ENCODE measurements at places on chromosomes 2 and 18.

DNA sequence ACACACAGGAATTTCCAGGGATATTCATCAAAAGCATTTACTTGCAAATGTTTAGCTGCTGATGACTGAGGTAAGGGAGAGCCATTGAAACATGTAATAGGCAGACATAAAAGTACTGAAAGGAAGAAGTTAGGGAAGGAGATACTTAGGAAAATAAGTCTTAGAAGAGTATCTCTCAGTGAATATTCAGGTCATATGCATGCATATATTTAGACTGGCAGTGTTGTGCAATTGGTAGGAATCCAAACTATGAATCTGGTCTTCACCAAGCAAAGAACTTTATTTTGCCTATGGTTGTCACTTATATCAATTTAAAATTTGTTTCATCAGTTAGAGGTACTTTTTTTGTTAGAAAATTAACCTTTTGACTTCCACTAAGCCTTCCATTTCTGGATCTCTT, 1490.7 kb downstream of the SUCLG1 start:
- no peak for DNase-seq

- DNase-seq, result no peak
Observed at GRCh38 chr18:46398005-46398404, 259.0 kb downstream of the LOXHD1 start.

GRCh38 chr2:458425-458815, 170.5 kb upstream of the ALKAL2 start:
- no peak for DNase-seq

- DNase-seq, result no peak
Observed at GRCh38 chr2:30470426-30470825, 23.4 kb downstream of the LCLAT1 start.

DNA sequence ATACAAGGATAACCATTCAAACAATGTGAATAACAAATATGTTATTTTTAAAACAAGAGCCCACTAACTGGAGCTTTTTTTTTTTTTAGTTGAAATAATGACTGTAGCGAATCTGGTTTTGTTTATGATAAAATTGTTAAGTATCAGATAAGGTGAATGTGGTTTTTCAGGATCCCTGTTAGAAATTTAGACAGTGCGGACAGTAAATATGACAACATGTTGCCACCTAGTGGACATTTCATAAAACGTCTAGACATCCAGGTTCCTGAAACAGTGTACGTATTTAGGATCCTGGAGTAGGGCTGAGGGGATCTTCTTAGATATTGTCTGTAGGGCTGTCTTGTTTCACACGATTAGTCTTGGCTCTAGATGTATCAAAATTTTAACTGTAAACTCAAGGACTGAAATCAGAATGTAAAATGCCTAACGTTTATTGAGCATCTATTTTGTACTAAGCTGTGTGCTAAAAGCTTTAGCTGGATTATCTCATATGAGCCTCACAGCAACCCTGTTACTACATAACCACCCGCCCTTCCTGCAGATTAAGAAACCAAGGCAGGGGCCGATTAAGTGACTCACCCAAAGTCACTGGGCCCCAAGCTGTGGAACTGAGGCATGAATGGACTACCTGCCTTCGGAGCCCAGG, 23.9 kb upstream of the CCDC68 start:
- peak; percentile 37 for DNase-seq

DNA sequence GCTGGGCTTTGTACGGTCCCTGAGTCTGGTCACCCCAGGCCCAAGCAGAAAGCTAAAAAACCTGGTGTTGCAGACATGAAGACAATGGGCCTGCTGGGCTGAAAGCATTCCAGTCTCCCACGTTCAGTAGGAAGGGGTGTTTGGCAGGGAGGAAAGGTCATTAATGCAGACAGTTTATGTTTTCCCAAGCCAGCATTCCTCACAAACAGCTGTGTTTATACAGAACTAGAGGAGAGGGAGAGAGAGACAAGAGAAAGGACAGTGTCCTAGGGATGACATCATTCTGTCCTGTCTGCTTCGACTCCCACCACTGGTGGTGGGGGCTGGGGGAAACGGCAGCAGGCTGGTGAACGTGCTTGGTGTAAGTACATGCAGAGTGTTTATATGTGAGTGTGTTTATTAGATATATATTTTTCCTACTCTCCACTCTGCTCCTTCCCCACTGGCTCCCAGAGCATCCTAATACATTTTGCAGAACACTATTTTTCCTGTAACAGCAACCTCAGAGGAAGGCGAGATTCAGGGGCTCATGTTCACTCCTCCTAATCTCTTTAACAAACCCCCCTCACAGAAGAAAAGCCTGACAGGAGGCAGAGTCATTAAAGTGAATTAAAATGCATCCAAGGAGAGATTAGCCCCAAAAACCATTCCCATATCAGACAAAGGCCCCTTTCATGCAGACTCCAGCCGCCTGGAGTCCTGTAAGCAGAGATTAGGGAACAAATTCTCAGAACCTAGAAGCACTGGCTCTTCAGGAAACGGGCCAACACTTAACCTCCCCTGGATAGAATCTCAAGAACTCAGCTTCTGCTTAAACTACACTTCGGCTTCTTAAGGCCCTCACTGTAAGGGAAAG, 380.4 kb downstream of the TNS1 start:
- no peak for DNase-seq

DNA sequence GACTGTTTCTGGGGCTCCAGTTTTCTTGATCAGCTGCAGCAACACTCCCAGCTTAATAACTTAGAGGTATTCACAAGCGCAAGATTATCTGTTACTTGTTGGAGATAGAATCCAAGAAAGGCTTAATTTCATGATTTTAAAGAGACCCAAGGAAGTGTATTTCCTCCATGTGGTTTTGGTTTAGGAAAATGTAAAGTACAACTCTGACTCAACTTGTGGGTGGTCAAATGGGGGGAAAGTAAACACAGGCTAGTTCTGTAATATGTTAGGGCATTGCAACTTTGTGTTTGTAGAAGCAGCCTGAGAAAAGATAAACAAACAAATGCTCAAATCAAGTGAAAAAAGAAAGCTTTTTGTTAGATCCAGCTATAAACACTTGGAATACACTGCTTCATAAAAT, 90.1 kb upstream of the COL3A1 start:
- no peak for DNase-seq

DNA sequence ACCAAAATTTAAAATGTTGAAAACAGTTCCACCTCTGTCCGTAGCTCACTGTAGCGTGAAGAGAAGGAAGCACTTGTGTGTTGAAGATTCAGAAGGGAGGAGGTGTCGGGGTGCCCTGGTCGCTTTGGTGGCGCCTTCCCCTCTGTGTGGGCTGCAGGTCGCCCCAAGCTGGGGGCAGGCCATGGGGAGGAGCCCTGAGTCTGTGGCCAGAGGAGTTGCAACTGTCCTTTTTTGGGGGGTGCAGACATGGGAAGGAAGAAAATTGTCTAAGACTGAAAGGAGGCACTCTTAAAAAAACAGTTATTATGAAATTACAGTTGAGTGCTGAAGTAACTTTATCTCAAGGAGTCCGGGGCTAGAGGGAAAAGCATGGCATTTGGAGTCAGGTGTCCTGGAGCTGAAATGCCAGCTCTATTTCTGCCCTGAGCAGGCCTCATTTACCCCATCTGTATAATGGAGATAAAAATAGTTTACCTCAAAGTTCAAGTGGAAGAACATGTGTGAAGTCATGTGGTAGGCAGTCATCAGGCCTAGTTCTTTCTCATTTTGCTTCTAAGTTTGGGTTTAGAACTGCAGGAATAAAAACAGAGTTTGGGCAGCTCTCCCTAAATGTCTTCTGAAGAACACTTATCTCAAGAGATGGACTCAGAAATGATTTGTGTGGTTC, 82.1 kb downstream of the RNF144A start:
- DNase-seq, result peak; percentile 20

DNA sequence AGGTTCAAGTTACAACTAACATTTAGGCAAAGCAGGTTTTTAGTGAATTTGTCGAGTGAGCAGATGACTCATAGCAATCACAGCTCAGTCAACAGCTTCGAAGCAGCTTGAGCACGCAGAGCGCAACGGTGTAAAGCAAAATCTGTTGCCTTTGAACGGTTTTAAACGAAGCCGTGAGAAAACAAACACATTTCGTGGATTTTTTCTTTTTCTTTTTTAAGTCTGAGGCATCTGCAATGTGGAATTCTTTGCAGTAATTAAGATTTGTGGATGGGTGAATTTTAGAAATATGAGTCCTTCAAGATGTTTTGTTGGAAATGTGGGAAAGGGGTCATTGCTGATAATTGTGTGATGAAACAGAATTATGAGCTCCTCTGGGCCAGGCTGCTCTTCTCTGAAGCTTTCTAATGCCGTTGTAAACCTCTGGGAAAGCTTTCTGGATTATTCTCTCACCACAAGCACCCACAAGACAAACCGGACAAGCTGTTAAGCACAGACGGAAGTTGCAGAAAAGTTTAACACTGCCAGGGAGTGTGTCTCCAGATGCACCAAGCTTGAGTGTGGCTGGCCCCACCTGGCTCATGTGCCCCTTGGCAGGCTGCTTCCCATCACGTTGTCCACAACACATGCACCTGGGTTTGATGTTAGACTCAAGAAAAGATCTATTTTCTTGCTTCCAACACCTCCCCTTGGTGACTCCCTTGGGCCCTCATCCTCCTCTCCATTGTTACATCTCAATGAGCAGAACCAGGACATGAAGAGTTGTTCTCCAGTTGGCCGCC, 224.7 kb downstream of the ACKR3 start:
- DNase-seq, result no peak

- no peak for DNase-seq
Observed at GRCh38 chr2:17299891-17300540, 218.2 kb downstream of the RAD51AP2 start.

GRCh38 chr18:63162271-63163014, 157.1 kb downstream of the BCL2 start:
- peak; percentile 65 for DNase-seq

DNA sequence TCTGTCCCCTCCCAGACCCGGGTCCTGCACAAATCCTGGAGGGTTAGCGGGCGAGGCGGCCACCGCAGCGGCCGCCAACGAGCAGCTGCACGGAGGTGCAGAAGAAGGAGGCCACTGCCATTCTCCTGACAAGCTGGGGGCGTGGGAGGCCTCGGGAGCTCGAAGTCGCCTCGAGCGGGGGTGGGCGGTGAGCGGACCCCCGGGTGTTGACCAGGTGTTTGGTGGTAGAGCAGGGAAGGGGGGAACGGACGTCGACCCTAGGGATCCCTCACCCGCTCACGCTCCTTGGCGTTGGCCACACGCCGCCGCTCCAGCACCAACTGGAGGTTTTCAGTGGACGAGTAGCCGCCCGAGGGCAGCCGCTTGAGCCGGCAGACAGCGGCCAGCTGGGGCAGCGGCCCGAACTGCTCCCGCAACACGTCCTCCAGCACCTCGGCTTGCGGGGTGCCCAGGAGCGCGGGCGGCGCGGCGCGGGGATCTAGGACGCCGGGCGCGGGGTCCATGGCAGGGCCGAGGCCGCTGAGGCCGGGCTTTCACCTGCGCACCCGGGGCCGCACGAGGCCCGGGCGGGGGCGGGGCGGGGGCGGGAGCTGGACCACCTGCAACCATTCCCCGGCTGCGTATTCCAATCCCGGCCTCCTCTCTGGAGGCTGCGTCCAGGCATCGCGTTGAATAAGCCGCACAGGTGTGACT, at the start of gene FIGLA:
Gene FIGLA (minus strand): TSS at position 508 of the 693 bp plus-strand sequence. CDS start 5 bp downstream, at position 503.
- no peak for DNase-seq

DNA sequence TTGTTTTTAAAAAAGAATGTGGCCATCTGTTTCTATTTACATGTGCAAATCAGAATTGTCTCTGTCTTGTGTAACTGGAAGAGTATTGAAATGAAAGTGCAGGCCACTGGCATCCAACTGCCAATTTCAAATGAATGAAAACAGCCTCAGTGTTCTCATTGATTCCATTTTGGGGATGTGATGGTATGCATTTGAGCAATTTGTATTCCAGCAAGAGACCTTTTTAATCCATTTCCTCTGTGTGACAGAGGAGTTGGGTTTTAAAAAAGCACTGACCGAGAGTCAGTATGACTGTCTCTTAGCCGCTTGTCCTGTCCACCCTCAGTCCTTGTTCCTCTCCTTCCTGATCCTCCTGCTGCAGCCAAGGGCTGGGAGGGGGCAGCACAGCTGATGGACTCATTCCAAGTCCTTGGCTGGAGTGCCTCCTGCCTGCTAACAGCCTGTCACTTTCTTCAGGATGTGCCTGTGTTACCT, 50.0 kb downstream of the ASAP2 start:
- DNase-seq, result no peak

DNA sequence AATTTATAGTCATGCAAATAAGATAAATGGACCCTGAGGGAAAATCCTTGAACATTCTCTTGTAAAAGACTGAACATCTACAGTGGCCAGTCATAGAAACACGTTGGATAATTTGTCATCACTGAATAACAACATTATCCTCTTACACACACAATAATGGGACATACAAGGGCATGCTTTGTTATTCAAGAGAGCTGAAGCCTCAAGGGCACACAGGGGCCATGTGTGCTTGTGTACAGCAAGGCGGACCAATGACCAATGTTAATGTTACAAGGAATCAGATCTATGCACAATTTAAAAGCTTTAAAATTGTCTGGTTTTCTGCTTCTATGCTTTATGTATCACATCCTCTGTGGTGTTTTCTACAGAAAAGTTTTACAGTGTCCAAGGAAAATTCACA, 23.7 kb downstream of the COL6A3 start:
- DNase-seq, result no peak

- no peak for DNase-seq
Observed at GRCh38 chr2:65800998-65801397, 368.6 kb upstream of the SPRED2 start.

- DNase-seq, result no peak
Observed at GRCh38 chr2:7860693-7861092, 821.2 kb upstream of the ID2 start.

DNA sequence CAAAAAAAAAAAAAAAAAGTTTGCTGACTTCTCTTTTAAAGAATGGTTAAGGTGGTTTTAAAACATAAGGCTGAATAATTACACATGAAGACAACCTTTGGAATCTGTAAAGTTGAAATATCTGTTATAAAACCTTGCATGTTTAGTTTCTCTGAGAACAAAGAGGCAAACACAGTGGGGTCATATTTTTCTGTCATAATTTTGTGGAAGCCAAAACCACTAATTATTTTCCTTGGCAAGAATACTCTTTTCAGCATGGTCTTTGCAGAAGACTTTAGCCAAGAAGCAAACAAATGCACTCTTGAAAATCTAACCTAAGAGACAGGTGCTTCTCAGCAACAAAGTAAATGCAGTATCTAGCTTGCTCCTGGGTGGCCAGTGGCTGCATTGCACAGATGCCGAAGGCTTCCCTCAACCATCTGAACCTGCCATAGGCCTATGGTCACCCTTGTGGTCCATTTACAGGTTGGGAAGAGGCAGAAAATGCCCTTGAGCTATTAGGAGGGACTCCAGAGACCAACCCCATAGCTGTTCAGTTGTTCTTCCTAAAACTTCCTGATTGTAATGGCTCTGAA, 44.8 kb downstream of the ZAP70 start:
- no peak for DNase-seq

- DNase-seq, result no peak
Observed at GRCh38 chr2:8177566-8177965, 504.3 kb upstream of the ID2 start.

GRCh38 chr2:192347542-192347941, 152.8 kb upstream of the TMEFF2 start:
- DNase-seq, result no peak

Data from germinal center (tissue), 1 donor.